Hindlimb muscle (tissue), 1 donor: ENCODE measurements at places on chromosomes 7 and 10. TPM values are rescaled to one million over a fixed set of nuclear protein-coding genes. Genes with fewer than 3 reads are reported as not detected.

RHEB gene
- polyA plus RNA-seq, result 74.0 TPM

GRCh38 chr10:88791924-88792323, 10.6 kb upstream of the LIPM start:
- DNase-seq, result no peak

GPR85 gene
- polyA plus RNA-seq, result 1.5 TPM

DNA sequence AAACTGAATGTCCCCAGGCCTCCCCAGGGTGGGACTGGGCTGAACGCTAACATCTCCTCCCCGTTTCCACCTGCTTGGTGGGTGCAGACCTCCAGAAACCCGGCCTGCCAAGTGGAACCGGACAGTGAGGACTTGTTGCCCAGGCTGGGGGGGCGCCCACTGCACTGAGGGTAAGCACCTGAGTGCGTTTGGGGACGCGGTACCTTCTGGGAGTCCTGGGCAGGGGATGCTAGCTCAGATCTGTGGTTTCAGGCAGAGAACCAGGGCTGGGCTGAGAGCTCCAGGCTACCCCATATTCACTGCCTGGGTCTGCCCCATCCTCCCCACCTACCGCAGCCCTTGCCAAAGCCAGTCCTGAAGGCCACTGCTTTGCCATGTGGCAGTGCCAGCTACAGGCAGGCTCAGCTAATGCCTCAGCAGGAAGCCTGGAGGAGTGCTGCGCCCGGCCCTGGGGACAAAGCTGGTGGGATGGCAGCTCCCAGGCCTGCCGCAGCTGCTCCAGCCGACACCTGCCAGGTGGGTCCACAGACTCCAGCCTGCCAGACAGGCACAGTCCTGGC, 3.5 kb upstream of the ZNF467 start:
- no peak for DNase-seq

- DNase-seq, result no peak
Observed at GRCh38 chr10:101724446-101724845, 29.5 kb upstream of the FBXW4 start.

PSTK gene
- 4.7 TPM for polyA plus RNA-seq

ZNF679 gene
- polyA plus RNA-seq, result not detected

CAMK2B gene
- polyA plus RNA-seq, result 17.7 TPM

DNA sequence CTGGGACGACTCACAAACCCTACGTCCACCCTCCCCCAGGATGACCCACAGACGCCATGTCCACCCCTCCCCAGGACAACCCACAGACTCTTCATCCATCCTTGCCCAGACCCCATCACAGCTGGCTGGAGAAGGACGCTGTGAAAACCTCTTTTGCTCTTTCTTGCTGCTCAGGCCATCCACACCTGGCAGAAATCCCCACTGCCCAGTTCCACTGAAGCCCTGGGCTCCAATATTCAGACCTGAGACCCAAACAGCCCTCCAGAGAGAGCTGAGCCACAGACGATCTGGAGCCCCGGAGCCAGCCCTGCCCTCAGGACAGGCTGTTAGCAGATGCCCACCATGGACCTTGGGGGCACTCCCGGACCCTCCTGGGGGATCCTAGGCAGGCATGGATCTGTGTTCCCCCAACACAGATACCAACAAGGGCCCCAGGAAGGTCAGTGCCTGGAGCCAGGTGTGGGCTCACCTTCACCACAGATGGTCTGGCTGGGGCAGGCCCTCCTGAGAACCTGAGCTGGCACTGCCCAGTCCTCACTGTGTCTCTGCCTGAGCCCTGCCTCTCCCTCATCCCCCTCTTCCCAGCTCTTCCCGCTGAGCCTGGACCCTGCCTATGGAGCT, 226.2 kb downstream of the PTPRN2 start:
- DNase-seq, result no peak

DNA sequence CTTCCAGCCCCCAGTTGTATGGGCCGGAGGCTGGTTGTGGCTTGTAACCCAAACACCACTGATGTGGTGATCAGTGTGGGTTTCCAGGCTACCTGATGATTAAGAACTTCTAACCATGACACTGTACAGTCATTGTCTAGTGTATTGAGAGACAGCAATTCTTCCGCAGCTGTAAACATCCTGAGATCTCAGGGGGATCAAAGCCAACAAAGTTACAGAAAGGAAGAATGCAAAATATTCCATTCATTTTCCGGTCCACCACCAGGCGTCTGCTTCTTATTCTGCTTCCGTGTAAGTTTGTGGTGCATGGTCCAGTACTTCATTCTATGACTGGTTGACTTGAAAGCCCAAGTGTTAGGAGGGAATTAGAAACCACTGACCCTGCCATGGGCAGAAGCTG, 10.3 kb upstream of the GLI3 start:
- DNase-seq, result no peak

- DNase-seq, result no peak
Observed at GRCh38 chr7:39035903-39036302, 58.2 kb downstream of the POU6F2 start.

DNA sequence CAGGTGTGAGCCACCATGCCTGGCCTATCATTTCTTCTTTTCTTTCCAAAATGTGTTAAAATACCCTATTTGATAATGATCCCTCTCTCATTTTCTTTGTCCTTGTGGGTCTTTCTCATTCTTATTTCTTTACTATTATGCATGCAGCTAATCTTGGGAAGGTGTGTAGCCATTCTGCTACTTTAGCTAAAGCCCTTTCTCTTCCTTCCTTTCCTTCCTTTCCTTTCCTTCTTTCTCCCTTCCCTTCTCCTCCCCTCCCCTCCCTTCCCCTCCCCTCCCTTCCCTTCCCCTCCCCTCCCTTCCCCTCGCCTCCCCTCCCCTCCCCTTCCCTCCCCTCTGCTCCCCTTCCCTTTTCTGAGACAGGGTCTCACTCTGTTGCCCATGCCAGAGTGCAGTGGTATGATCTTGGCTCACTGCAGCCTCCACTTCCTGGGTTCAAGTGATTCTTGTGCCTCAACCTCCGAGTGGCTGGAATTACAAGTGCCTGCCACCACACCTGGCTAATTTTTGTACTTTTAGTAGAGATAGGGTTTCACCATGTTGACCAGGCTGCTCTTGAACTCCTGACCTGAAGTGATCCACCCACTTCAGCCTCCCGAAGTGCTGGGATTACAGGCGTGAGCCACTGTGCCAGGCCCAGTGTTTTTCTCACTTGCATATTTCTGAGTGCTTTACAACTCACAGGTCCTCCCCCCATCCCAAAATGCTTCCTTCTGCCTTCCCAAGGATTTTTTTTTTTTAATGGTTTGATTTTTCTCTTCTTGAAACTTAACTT, 42.3 kb downstream of the HIP1 start:
- DNase-seq, result no peak

PON1 gene
- polyA plus RNA-seq, result 0.46 TPM

DNA sequence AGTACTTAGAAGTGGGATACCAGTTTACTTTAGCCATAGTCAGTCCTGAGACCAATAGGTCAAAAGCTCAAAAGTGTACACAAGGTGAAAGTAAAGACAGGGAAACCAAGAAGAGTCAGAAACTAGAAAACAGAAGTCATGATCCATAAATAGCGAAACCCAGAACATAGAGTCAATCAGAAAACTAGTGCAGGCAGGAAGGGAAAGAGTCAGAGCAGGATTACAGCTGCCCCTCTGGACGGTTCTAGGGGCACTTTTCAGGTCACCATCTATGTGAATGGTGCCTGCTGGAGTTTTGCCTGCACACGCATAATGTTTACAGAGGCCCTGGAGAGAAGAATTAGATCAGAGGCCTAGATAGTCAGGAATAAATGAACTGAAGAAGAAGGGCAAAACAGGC, 22.4 kb upstream of the DMTF1 start:
- no peak for DNase-seq

GRCh38 chr7:97179454-97180104, 62.1 kb downstream of the SDHAF3 start:
- DNase-seq, result peak; percentile 34

- DNase-seq, result no peak
Observed at GRCh38 chr10:133457100-133457841, 3.5 kb downstream of the SCART1 start.

DNA sequence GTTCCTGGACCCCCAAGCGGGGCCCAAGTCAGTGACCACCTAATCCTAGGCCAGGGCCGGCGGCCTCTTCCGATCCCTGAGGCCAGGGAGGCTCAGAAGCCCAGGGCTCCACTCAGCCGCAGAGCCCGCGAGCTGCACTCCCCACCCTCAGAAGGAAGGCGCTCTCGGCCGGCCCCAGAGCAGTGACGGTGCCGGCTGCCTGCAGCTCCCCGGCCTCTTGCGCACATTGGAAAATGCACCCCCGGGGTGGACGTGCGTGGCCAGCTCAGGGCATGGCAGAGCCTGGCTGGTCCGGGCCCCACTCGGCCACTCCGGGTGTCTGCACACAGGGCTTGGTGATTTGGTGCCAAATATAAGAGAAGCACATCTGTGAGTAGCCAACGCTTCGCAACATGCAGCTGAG, 269.1 kb downstream of the PTPRN2 start:
- no peak for DNase-seq

PLA2G12B gene
- polyA plus RNA-seq, result 0.17 TPM

- DNase-seq, result no peak
Observed at GRCh38 chr7:18703685-18704084, 208.1 kb downstream of the HDAC9 start.

DNA sequence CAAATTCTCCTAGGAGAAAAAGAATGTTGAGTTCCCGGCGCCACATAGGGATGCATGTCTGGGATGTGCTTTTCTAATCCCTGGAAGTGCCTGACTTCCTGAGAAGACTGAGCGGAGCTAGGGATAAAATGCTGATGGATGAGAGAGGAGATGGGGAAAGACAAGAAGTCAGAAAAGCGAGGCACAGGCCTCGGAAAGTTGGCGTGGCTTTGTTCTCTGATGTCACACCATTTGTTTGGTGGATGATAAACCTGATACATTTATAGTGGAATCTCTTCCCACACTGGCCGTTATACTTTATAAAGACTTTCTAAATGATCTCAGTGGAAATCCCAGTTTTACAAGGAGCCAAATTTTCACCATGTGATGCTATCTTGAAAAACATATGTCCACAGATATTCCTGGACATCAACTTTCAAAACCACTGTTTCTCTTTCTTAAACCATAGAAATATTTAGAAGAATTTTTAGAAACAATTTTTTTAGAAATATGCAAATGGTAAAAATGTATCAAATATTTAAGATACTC, 188.8 kb upstream of the SVIL start:
- DNase-seq, result peak; percentile 90

DNA sequence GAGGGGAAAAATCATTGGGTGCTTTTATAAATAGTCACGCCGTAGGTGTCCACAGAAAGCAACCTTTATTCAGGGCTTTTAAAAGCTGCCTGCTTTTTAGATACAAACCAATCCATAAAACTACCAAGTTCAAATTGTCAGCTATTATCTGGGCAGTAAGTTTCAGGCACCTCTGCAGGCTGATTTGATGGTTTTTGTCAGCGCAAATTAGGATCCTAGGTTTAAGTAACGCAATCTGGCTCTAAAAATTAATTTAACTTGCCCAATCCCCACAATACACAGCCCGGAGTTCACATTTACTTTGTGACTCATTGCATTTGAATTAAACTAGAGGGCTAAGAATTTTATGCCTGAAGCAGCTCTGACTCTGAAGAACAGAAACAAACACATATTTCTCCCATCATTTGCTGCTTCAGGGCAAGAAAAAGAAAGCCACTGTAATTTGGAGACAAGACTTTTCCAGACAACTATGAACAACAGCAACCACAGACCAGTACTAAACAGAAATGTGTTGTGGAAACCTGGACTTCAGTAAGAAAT, 43.3 kb downstream of the NRP1 start:
- DNase-seq, result no peak

DNA sequence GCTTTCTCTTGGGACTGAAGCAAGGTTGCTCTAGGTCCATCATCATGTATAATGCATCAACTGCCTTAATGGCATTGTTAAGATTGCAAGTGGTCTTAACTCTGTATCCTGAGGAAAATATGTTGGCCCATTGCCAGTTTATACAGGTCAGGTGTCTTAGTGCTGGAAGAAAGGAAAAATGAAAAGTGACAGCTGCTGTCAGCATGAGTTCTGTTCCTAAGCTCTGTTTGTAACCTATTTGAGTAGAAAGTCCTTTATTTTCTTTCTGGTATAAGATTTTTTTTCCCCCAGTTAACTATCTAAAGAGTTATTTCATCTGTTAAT, 127.2 kb downstream of the SRI start:
- no peak for DNase-seq

GRCh38 chr7:106602062-106602461, 58.9 kb downstream of the CCDC71L start:
- no peak for DNase-seq

SLC16A9 gene
- 2.2 TPM for polyA plus RNA-seq

DNA sequence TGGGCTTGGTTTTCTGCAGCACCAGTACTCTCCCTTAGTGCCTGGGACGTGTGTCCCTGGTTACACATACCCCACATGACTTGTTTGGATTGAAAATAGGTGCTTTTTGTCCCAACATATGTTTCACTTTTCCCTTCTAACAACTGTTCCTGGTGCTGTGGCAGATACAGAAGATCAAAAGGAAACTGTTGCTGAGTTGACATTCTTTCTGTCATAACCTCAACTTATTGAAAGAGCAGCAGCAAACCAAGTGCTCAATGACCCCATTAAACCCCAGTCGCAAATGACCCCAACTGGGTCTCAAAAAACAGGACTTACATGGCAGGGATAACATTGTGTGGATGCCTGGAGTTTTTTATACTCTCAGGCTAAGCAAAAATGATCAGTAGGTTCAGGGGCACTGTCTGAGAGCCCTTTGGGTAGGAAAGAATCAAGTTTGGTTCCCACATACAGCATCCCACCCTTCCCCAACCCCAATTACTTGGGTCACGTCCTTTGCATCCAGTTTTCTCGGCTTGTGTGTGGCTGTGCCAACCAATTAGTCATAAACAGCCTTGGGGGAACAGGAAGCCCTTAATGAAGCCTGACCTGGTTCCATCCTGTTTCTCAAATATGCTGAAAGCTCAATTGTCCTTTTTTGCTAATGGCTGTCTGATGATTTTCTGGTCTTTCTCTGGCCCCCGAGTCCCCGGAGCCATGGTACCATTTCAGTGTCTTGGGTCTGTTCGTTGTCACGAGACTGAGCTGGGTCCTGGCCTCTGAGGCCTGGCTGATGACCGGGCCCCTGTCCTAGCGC, 4.9 kb downstream of the HKDC1 start:
- no peak for DNase-seq

GRCh38 chr7:137890449-137890921, 43.7 kb upstream of the DGKI start:
- no peak for DNase-seq

PPP1R17 gene
- polyA plus RNA-seq, result not detected

GRCh38 chr7:70498232-70498992, 633.5 kb upstream of the GALNT17 start:
- no peak for DNase-seq
